ELR (cell line): ENCODE measurements at places on chromosomes 5 and 9.

- DNase-seq: no peak
Measured at GRCh38 chr9:133959966-133960567, 32.1 kb downstream of the VAV2 start.

GRCh38 chr9:15401266-15401665 is 21.4 kb upstream of the SNAPC3 start:
- DNase-seq: no peak

DNA sequence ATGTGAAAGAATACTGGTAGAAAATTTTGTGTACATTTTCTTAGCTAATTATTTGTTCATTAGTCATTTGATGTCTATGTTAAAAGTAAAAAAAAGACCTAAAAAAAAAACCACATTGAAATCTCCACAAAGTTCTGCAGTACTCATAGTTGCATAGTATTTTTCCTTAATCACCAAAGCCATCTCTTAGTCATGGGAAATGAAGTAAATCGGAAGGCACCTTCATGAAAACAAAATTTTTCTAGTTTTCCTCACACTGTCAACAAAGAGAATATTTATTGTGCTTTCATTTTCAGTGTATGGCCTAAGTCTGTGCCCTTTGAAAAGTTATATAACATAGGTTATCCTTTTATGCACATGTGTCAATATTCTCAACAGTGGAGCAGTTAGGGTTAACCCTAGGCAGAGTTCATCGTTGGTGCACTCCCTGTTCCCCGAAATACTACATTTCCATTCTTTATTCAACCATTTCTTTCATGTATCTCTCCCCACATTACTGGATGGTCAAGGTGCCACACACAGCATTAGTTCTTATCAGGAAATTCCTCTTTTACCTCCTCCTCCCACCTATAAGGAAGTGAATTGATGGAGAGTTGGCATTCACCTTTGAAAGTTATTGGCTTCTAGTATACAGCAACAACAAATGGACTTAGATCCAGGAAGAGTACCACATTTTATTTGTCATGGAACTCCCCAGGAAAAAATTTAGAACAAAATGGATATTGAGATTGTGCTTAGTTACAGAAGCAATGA is 93.1 kb downstream of the NUDT12 start:
- DNase-seq: peak; percentile 89

DNA sequence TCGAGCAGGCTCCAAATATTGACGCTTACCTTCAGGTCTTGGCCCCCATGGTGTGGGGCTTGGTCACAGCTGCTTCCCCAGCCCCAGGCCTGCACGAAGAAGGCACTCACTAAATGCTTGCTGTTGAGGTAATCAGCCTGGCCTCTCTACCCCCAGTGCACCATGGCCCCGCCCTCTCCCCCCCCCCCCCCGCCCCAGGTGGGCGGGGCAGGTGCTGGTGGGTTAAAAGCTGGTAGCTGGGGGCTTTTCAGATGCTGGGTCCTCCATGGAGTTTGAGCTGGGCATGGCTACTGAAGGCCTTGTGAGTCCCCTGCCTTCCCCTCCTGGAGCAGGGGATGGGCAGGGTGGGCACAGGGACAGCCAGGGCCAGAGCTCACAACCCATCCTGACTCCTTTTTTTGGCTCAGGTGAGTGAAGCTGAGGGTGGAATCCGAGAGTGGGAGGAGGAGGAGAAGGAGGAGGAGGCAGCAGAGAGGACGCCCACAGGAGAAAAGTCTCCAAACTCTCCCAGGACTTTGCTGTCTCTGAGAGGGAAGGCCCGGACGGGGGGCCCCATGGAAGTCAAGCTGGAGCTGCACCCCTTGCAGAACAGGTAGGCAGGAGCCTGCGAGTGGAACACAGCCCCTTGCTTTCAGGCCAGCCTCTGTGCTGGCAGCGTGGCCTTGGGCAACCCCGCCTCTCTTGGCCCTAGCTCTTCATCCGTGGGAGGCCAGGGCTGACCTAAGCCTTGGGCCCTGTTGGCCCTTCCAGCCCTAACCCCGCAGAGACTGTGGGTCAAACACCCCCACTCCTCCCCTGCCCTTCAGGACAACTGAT is 4.4 kb upstream of the TSPAN17 start:
- DNase-seq: no peak

DNA sequence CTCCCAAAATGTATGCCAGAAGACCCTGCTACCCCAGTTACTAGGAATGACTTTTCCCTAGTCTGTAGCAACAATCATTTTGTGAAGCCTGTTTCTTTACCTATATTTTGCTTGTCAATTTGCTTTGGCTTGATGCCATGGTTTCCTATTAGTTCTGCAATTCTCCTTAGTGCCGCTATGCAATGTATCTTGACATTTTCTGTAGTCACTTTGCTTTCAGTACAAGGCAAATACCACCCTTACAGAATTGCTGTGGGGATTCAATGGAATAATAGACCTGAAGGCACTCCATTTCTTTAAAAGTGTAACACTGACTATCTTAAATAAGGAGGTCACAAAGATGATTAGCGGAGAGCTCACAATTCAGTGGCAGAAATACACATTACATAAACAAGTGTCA is 291.1 kb downstream of the NR2F1-AS1 start:
- no peak for DNase-seq

DNA sequence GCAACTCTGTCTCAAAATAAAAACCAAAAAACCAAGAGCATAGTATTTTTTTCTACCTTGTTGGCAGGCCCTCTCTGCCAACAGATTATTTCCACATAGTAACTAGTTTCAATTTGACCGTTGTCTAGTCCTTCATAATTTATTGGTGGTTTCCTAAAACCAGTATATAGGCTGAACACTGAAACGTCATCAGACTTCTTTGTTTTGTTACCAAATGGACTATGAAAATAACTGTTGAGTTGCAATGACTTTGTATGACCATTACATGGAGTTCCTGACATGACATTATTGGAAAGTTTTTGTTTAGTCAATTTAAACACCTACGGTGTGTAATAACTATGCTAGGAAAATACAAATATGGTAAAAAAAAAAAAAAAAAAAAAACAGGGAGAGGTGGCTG is 1.7 kb downstream of the AGGF1 start:
- no peak for DNase-seq

- DNase-seq: peak; percentile 45
Measured at GRCh38 chr5:52560366-52560765, 227.3 kb upstream of the ITGA1 start.

GRCh38 chr5:67350618-67351201 is 154.1 kb upstream of the CD180 start:
- no peak for DNase-seq
